Type B pancreatic cell (in vitro differentiated cells): ENCODE measurements at places on chromosomes 3 and 15. TPM values are rescaled to one million over a fixed set of nuclear protein-coding genes. Genes with fewer than 3 reads are reported as not detected.

The NME9 gene
- 0.40 and 3.7 TPM in 2 replicates for total RNA-seq

The CFAP92 gene
- total RNA-seq = 4.4 and 4.5 TPM in 2 replicates

The LSM3 gene
- total RNA-seq = 11.6 and 12.4 TPM in 2 replicates

The CACNA2D2 gene
- total RNA-seq = 7.8 and 19.4 TPM in 2 replicates

The NRG4 gene
- 2.4 and 3.6 TPM in 2 replicates for total RNA-seq

GRCh38 chr15:73370151-73370550 lies 1.4 kb upstream of the HCN4 start:
- H3K27me3 ChIP-seq = peaks cover 84% of the 10 kb centered on the region
- no peak overlapping the region for H3K27ac ChIP-seq
- no peaks in the 10 kb centered on the region for H3K4me1 ChIP-seq
- no peak for DNase-seq

DNA sequence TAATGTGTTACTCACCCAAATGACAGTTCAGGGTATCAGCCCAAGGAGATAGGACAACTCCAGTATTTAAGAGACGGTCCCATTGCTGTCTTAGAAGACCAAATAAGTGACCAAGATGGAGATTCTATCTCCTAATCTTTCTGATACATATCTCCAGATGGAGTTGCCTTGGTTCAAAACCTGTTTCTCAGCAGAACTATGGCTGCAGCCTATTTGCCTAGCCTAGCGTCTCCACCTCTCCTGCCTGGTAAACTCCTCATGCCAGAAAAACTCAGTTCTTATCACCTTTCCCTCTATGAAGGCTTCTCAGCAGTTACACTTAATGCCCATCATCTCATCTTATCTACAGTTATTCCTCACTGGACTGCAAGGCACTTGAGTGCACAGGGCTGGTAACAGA lies 1.2 kb upstream of the CSPG5 start:
- H3K27ac ChIP-seq = peak overlapping the region; percentile 1
- H3K27me3 ChIP-seq = peaks cover 45% of the 10 kb centered on the region
- H3K36me3 ChIP-seq = no peaks in the 10 kb centered on the region

DNA sequence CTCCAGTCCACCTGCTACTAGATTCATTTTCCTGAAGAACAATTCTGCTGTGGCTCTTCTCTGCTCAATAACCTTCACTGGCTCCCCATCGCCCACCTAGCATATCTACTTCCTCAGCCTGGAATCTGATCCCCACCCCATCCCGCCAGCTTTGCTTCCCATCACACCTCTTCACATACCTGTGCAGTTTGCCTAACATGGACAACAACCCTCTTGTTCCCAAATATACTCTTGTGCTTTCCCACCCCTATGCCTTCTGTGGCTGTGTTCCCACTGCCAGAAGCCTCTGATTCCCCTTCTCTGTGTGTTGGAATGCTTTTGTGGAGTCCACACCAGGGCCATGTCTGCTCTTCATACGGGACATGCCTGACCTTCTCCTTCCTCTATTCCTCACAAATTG lies 29.5 kb downstream of the CMTM7 start:
- peak overlapping the region; percentile 58 for H3K4me3 ChIP-seq
- H3K4me1 ChIP-seq = peaks cover 50% of the 10 kb centered on the region
- H3K27me3 ChIP-seq = no peaks in the 10 kb centered on the region
- no peak for DNase-seq
- H3K36me3 ChIP-seq = peaks cover 9% of the 10 kb centered on the region

DNA sequence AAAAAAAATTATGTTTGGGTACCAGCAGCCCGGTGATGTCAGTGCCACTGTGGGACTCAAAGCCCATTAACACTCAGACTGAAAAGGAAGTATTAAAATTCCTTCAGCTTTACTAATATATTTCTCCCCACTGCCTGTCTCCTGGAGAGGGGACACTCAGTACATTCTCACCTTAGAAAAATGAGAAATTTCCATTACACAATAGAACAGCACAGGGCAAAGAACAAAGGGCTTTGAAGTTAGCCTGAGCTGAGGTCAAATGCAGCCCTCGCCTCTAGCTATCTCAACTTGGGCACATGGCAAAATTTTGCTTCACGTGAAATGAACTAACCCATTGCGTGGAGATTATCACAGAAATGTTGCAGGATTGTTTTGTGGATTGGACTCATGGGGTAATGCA lies 80.8 kb downstream of the RARB start:
- H3K27me3 ChIP-seq = no peaks in the 10 kb centered on the region
- H3K36me3 ChIP-seq = peaks cover 32% of the 10 kb centered on the region
- DNase-seq = no peak
- H3K27ac ChIP-seq = no peak overlapping the region
- H3K4me1 ChIP-seq = peaks cover 48% of the 10 kb centered on the region

DNA sequence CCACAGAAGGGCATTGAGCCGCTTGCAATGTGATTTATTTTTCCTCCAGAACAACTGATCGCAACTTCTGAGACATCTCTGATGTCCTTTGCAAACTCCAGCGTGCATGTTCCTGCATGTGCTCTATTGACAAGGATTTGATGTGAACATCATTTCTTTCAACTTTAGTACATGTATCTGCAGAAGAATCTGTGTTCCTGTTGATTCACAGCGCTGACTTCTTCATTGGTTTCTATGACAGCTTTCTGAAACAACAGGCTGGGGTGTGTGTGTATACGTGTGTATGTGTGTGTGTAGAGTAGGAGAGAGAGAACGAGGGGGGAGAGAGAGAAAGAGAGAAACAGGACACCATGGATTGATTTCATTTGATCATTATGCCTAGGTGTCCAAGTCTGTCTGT lies 56.7 kb upstream of the CMTM8 start:
- H3K27ac ChIP-seq = peak overlapping the region; percentile 81
- peaks cover 27% of the 10 kb centered on the region for H3K4me1 ChIP-seq
- H3K36me3 ChIP-seq = no peaks in the 10 kb centered on the region
- no peaks in the 10 kb centered on the region for H3K27me3 ChIP-seq
- peak overlapping the region; percentile 58 for H3K4me3 ChIP-seq
- no peak for DNase-seq

DNA sequence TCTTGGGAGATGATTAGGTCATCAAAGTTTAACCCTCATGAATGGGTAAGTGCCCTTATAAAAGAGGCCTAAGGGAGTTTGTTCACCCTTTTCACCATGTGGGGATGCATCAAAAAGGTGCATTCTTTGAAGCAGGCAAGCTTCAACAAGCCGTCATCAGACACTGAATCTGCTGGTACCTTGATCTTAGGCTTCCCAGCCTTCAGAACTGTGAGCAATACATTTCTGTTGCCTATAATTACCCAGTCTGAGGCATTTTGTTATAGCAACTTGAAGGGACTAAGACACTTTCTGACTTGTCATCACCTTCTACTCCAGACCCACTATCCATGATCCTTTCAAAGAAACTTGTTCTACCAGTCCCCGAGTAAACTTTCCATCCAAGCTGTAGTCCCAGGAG lies 44.6 kb upstream of the LRRC58 start:
- peaks cover 33% of the 10 kb centered on the region for H3K36me3 ChIP-seq
- no peaks in the 10 kb centered on the region for H3K27me3 ChIP-seq
- no peaks in the 10 kb centered on the region for H3K4me1 ChIP-seq
- H3K4me3 ChIP-seq = no peak overlapping the region
- peak overlapping the region; percentile 7 for H3K27ac ChIP-seq
- DNase-seq = no peak

GRCh38 chr3:73110530-73110929 lies 49.1 kb downstream of the EBLN2 start:
- H3K27ac ChIP-seq = no peak overlapping the region
- H3K4me3 ChIP-seq = no peak overlapping the region
- H3K4me1 ChIP-seq = no peaks in the 10 kb centered on the region
- no peaks in the 10 kb centered on the region for H3K36me3 ChIP-seq
- no peak for DNase-seq
